ENCODE measurements at places on chromosomes 13 and 19.

GRCh38 chr19:41531438-41532311 lies 44.3 kb upstream of the CEACAM21 start:
- peak; percentile 74 for DNase-seq

- no peak for DNase-seq
Measured at GRCh38 chr13:42808341-42808940, 27.1 kb downstream of the FAM216B start.

- DNase-seq, result no peak
Measured at GRCh38 chr19:45403272-45403671, 1.6 kb downstream of the PPP1R13L start.

DNA sequence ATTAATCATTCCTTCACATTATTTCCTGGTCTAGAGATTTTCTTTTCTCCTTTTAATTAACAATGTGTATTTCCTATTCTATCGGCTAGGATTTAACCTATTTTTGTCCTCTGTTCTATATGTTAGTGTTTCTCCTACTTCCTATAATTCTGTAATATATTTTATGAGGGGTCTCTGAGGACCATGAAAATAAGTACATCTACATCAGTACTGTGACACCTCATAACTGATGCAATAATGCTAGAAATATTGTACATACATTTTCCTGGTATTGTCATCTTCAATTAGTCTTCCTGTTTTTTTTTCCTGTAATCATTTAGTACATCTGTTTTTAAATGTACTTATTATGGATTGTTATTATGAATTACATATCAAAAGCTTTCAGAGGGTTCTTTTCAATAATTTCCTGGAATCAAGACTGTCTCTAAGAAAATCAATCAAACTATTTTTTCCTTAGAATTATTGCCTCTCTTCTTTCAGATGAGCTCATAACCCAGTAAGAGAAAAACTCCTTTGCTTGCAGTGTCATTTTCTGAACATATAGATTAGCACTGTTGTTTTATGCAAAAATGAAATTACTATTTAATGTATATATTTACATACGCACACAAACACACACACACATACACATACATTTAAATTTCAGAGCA lies 1004.3 kb downstream of the SLITRK5 start:
- DNase-seq, result no peak

GRCh38 chr19:40801426-40802299 lies 2.7 kb downstream of the EGLN2 start:
- no peak for DNase-seq

DNA sequence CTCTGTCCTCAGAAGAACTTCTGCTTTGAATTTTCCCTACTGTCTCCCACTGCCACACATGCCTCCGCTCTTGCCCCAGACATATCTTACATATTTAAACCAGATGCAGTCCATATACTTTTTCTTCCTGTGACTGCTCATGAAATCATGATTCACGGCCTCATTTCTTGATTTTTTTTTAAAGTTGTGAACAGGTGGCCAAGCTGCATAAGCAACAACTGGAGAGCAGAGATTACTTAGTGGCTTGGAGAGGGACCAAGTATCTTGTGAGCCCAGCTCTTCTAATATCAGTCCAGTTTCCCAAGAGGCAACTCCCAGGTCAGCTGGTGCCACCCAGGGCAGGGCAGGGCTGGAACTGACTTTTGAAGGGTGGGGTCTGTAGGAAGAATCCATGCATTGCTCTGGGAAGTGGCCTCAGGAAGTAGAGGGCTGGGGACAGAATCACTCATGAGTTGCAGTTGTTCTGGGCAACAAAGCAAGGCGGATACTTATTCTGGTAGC lies 152.4 kb downstream of the LMO7 start:
- DNase-seq, result no peak

GRCh38 chr13:112586334-112586960 lies 1.5 kb downstream of the TUBGCP3 start:
- DNase-seq, result no peak

- no peak for DNase-seq
Measured at GRCh38 chr19:27846944-27847343, 1366.0 kb downstream of the UQCRFS1 start.

GRCh38 chr19:6828698-6829633 lies 56.5 kb downstream of the VAV1 start:
- peak; percentile 37 for DNase-seq

DNA sequence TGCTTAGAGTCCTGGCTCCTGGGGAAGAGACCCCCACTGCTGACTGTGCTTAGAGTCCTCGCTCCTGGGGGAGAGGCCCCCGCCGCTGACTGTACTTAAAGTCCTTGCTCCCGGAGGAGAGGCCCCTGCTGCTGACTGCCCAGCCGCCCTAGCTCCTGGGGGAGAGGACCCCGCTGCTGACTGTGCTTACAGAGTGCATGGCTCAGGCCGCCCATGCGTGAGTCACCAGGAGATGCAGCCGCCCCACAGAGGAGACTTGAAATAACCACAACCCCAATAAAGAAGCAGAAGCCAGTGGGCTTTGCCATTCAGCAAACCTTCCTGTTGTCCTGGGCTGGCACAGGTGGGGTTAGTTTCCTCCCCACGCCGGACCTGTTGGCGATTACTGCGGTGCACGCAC lies 79.2 kb upstream of the C13orf46 start:
- no peak for DNase-seq

DNA sequence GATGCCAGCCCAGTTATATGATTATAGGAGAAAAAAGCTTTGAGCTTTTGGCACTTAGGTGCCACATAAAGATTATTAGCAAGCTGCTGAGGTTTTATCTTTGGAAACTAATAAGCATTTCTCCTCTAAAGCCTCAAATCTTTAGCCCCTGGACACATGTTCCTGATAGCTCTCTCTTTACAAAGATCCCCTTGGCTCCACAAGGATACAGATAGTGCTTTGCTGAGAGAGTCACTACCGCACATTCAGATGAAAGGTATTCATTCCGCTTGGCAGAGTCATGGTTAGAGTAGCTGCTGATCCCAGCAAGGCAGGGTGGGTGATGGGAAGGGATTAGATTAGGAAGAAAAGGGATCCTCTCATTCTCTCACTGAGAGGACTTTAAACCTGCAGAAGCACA lies 28.2 kb upstream of the PSG7 start:
- DNase-seq, result no peak

- no peak for DNase-seq
Measured at GRCh38 chr13:23724196-23724970, 154.2 kb downstream of the TNFRSF19 start.

DNA sequence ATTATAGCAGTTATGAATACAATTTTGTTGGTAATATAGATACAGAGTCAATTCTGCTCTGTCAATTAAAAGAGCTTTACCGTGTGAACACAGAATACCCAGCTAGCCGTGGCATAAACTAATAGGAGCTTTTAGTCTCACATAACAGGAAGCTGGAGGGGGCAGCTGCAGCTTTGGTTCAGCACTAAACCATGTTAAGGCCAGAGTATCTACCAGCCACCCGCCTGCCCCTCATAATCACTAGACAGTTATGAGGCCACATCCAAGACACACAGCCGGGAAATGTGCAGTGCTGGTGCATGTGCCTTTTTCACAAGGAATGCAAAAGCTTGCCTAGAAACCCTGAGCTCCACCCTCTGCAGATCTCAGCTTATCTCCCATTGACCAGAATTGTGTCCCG lies 62.3 kb downstream of the SGCG start:
- DNase-seq, result no peak

GRCh38 chr13:27186295-27186694 lies 14.7 kb upstream of the USP12 start:
- no peak for DNase-seq

DNA sequence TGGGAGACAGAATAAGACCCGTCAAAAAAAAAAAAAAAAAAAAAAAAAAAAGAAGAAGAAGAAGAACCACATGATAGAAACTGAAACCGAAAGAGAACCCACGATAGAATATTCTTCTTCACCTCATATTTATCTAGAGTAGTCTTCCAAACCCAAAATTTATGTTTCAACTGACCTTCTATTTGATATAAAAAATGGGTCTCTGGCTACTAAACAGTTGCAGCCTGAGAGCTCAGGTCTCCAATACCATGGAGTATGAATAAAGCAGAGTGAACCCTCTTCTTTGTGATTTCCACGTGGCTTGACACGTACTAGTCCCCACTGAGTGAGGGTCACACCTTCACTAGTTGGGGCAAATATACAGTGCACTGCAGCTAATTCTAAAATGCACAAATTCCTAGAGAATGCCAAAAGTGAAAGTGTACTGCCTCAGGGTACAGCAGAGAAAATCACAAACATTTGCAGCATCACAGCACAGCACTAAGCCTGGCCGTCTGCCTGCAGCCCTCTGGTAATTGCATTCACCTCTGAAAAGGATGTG lies 30.8 kb upstream of the RFC3 start:
- DNase-seq, result no peak

- no peak for DNase-seq
Measured at GRCh38 chr13:20192158-20192835, 441 bp downstream of the GJB2 start.

DNA sequence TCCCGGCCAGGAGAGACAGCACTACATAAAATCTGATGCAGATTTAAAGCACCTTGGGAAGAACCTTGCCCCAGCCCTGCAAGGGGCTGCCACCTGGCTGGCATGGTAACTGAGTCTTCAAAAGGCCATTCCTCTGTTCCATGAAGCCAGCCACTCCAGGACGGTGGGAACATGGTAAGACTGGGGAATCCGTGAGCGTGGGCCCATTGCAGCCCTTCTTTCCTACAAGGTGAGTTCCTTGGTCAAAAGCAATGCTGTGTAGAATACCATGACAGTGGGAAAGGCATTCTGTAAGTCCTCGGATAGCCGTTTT lies 121.3 kb downstream of the SOX1 start:
- no peak for DNase-seq

DNA sequence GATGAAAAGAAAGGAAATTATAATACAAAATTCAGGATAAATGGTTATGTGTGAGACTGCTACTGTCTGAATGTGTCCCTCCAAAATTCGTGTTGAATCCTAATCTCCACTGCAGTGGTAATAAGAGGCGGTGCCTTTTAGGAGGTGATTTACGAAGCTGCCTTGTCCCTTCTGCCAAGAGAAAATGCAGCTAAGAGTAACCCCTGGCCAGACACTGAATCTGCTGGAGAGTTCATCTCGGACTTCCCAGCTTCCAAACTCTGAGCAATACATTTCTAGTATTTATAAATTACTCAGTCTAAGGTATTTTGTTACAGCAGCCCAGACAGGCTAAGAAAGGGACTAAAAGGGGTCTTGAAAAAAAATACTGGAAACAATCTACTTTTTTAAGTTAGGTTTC lies 152.6 kb downstream of the KLF12 start:
- no peak for DNase-seq

GRCh38 chr13:44096901-44097300 lies 217.2 kb downstream of the LACC1 start:
- DNase-seq, result no peak

GRCh38 chr13:96229356-96229755 lies 139.4 kb downstream of the HS6ST3 start:
- no peak for DNase-seq

Measured in stimulated activated CD4-positive, alpha-beta T cell treated with anti-CD3 and anti-CD28 coated beads, Interleukin-4, amount 100 ng/mL, for 1 hour (primary cell).